ENCODE measurements at places on chromosomes 5 and 9.
A peak's percentile ranks its signal among the peaks of the same experiment; 100 is the strongest.

GRCh38 chr9:87883990-87884389, 1.3 kb downstream of the SPATA31E1 start:
- DNase-seq: no peak

DNA sequence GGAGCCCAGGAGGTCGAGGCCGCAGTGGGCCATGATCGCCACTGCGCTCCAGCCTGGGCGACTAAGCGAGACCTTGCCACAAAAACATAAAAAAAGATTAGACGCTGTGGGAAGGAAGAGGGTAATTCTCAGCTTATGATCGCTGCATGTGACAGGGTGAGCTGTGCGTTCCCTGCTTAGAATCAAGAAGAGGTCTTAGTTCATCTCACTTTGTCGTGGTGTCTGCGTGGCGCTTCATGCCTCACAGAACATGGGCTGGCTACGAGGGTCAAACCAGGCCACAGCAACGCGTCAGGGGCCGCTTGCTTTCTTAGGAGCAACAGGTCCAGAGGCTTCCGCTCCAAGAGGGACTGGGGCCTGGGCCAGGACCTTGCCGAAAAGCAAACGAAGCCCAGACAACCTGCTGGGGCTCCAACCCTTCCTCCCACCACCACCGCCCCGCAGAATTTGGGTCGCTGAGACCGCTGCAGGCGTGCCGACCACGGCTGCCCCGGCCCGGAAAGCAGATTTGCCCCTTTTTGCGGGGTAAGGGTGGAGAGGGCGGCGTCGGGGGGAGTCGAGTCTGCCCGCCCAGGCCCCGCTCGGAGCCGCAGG, 10.0 kb upstream of the GRIN1 start:
- DNase-seq: no peak

- DNase-seq: no peak
Measured at GRCh38 chr9:124899845-124900244, 37.9 kb downstream of the ARPC5L start.

DNA sequence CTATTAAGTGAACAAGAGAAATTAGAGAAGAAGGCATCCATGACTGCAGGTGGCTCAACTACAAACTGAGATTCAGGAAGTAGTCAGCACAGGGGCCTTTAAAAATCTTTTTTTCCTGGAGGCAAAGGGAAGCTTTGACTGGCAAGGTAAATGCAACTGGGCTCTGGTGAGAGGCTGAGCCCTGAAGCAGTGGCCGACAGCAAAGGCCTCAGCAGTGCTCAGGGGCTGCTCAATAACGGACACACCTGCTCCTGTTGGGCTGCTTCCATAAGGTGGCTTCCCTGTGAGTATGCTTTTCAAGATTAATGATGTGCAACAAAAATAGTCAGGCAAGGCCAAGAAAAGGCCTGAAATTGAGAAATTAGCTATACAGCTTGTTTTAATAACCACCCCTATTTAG, 134.2 kb upstream of the RGMB start:
- DNase-seq: no peak

- DNase-seq: no peak
Measured at GRCh38 chr5:90949469-90950358, 391.1 kb downstream of the ADGRV1 start.

GRCh38 chr9:19464061-19464763, 55.4 kb downstream of the ACER2 start:
- no peak for DNase-seq

GRCh38 chr5:3943859-3944258, 348.2 kb downstream of the IRX1 start:
- no peak for DNase-seq

GRCh38 chr9:134065612-134066419, 2.0 kb downstream of the BRD3 start:
- peak; percentile 41 for DNase-seq

GRCh38 chr9:121278477-121279261, 10.7 kb downstream of the GSN start:
- DNase-seq: peak; percentile 41

DNA sequence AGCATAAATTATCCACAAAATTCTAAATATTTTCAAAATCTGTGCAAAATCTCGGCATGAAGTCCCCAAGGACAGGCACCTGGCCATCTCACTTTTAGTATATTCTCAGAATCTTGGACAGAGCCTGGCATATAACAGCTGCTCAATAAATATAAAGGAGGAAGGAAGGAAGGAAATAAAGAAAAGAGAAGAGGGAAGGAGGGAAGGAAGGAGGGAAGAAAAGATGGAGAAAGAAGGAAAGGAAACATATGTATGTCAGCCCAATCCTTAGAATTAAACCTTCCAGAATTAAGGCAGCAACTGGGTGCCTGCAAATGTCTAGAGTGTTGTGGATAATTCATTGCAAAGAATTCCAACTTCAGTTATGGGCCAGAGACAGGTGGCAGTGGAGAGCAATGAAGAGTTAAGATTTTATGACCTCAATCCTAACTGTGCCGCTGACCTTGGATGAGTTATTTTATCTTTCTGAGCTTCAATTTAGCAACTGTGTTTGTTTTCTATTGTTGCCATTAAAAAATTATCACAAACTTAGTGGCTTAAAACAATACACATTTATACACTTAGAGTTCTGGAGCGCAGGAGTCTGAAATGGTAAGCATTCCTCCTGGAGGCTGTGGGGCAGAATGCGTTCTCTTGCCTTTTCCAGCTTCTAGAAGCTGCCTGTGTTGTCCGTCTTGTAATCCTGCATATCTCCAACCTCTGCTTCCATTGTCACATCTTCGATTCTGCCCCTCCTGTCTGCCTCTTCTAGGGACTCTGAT, 200.9 kb upstream of the MSX2 start:
- DNase-seq: no peak

GRCh38 chr5:153660919-153661318, 170.4 kb downstream of the GRIA1 start:
- DNase-seq: no peak

- no peak for DNase-seq
Measured at GRCh38 chr9:109417585-109418544, 80.2 kb downstream of the PTPN3 start.

GRCh38 chr9:86282077-86282978, at the start of gene ISCA1:
ISCA1 (minus strand) TSS chr9:86282538; CDS start chr9:86282458, 80 bp downstream.
- DNase-seq: peak; percentile 75

DNA sequence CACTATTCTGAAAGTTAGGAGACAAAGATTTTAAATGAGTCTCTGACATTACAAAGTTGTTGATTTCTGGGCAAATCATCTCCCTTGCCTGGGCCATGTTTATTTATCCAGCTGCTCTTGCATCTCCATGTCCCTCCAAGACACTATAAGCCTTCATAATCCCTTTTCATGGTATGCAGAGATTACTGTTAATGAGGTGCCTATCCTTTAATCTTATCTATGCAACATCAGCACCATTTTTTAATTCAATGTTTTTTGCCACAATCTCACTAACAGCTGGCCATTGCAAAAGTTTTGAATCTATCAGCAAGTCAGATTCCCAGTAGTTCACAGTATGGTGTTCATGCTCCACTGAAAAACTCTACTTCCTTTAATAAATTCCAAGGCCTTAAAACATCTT, 108.5 kb upstream of the PTPRD start:
- no peak for DNase-seq

- no peak for DNase-seq
Measured at GRCh38 chr9:125630436-125630835, 76.6 kb downstream of the MAPKAP1 start.

DNA sequence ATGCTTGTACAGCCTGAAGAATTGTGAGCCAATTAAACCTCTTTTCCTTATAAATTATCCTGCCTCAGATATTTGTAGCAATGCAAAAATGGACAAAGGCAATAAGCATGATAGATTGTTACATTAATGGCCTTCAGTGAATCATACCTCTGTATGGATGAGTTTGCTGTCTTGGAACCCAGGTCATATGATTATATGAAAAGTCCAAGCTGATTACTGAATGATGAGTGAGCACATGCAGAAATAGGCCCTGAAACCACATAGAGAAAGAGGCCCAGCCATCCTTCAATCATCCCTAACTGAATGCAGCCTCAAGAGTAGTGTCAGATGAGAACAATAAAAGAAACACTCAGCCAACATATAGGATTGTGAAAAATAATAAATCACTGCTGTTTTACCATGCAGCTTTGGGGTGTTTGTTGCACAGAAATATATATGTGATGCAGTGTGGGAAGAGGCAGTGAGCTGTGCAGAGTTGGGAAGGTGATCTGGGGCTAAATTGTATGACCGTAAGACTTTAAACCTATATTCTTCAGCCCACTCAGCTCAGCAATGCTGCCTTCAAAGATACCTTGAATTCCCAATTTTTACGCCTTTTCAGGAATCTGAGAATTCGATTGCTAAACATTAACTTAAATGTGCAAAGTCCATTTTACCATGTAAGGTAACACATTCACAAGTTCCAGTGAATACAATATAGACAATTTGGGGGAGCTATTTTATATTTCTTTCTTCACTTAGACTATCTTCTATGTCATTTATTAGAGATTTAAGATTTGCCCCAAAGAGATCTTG, 36.3 kb upstream of the SHISAL2B start:
- DNase-seq: no peak

DNA sequence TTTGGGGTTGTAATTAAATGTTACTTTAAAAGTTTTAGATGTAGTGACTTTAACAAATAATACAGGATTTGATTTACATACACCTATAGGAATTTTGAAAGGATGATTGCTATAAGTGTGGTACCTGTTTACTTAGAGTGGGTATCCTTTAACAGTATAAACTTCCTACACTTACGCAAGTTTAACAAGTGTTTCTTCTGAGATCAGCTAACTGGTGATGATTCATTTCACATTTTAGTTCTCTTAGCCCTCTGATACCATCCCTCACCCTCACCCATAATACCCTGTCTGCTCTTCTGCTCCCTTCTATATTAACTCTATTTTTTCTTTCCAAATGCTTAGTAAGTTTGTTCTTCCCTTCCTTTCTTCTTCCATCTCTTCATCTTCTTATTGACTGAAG, 197.9 kb downstream of the GDNF start:
- no peak for DNase-seq

GRCh38 chr5:72210888-72211678, 103.8 kb downstream of the MAP1B start:
- no peak for DNase-seq

DNA sequence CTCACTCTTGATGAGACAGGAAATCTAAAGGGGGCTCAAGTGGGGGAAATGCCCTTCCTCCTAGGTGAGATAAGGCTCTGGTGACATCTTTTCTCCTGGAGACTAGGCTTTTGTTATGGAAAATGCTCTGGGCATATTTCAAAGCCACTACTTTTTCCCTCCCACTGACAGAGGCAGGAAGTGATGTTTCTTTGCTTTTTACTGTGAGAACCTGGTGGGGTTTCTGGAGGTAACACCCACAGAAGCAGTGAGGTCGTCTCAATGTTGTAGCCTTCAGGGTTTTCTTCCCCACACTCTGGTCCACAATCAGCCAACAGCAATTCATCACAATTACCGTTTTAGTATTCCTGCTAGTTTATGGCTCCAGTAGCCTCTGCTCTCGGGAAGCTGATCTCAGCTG, 41.4 kb upstream of the FAM240B start:
- no peak for DNase-seq

DNA sequence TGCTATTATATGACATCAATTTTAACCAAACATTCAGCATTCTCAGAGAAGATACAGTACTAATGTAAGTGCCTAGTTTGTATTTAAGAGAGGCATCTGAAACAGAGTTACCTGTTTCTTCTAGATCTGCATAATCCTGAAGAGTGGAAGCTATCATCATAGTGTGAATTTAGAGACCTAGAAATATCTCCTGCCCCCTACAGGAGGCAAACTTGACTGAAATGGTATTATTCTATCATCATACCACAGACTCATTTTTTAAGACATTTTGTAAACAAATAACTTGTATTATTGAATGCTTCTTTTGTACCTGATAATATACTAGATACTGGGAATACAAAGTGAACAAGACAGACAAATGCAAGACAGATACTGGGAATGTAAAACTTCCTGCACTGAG, 216.8 kb upstream of the RPS23 start:
- no peak for DNase-seq

DNA sequence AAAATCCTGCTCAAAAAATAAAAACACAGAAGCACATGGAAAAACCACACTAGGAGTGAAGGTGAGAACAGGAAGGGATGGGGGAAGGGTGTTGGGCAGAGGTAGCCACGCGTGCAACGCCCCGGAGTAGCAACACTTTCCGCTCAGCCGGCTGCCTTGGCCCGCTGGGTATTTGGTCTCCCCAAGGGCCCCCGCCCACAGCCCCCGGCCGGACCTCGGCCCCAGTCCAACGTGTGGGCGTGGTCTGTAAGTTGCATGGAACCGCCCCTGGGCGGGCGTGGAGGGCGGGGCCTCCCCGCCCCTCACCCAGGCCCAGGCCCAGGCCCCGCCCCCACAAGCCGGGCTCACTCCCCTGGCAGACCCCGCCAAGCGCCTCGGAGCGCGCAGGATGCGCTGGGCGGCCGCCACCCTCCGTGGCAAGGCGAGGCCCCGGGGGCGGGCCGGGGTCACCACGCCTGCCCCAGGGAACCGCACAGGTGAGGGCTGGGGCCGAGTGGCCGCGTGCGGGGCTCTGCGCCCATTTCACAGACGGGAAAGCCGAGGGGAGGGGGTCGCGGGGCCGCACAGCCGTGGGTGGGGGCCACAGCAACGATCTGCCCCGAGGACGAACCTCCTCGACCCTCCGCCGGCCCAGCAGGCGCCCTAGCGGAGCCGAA, at the start of gene SUSD3:
Gene SUSD3 (plus strand): TSS at position 347 of the 656 bp plus-strand sequence. CDS start 42 bp downstream, at position 389.
- no peak for DNase-seq

GRCh38 chr5:14483504-14484157, 98.0 kb upstream of the OTULINL start:
- no peak for DNase-seq

DNA sequence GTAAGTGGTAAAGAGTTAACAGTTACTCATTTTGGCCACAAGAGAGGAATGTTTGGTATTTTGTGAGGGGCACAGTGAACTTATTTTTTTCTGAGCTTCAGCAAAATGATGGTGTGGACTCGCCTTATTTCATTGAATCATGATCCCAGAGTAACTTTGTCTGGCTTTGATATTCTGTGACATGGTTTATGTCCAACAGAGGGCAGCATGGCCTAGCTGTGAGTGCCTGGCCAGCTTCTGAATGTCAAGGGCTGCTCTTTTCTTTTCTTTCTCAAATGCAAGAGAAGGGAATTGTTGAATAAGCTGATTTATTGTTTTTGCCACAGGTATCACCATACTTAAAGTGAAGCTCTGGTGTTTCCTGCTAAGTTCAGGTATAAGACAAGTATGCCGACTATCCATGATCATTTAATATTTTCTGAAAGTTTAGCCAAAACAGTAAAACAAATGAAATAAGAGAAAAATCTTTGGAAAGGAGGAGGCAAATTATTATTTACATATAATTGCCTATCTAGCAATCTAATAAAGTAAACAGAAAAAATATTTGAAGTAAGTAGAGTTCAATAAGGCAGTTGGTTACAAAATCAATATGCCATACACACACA, 31.7 kb downstream of the MRPL22 start:
- no peak for DNase-seq

- no peak for DNase-seq
Measured at GRCh38 chr5:59430066-59430685, 463.4 kb downstream of the PDE4D start.
